NCI-H446 (cell line): ENCODE measurements at places on chromosomes 7 and 10.

DNA sequence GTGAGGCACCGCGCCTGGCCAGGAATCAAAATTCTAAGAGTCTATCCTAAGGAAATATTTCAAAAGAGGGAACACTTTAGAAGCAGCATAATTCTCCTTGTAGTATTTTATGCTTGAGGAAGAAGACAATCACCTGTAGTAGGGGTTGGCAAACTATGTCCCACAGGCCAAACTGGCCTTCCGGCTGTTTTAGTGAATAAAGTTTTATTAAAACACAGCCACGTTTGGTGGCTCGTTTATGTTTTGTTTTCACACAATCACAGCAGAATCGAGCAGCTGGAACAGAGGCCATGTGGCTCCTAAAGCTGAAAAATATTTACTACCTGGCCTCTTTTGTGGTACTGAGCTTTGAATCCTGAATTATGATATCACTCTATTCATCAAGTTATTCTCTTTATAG is 131.7 kb upstream of the TNS3 start:
- DNase-seq, result no peak

DNA sequence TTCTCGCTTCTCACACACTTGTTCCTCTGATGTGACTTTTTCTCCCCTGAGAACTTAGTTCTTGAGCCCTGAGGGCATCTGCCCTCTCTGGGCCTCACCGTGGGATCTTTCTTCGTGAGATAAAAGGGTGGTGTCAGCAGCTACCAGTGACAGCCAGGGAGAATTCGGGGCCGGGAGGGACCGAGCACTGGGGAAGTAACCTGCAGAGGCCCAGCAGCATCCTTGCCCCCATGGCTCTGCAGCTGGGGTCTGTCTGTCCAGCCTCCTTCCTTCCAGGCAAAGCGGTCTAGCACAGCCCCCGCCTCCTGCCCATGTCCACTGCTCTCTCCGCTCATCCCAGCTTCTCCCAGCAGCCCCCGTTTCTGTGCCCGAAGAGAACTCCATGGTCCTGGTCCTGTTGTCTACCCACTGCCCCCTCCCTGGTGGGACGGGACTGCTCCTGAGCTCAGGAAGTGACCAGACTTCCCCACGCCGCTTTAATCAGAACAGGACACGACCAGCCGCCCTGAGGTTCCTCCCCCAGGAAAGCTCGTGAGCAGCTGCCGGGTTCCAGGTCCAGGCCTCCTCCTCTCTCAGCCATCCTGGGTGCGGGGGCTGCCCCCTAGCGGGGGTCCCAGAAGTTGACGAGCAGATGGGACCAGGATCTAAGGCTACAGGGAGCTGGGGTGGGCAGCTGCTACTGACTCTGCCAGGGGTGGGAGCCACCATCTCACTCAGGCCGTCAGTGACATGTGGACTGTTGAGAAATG is 187.5 kb downstream of the WDR37 start:
- DNase-seq, result no peak

DNA sequence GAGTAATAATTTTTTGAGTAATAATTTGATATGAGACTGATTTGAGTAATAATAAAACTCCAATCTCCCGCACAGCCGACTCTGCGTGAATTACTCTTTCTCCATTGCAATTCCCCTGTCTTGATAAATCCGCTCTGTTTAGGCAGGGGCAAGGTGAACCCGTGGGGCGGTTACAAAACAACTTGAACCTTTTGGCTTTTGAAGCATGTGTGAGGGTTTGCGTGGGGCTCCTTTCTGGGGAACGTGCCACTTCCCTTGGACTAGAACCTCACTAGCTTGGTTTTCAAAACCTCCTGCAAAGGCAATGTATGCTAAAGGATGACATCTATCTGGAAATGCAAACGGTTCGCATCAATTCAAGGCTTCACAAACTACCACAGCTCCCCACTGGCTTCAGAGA is 1.5 kb downstream of the CRPPA start:
- no peak for DNase-seq

- no peak for DNase-seq
Observed at GRCh38 chr10:15436696-15437095, 65.6 kb upstream of the FAM171A1 start.

GRCh38 chr7:1105189-1105588 is 17.3 kb downstream of the GPER1 start:
- DNase-seq, result no peak

DNA sequence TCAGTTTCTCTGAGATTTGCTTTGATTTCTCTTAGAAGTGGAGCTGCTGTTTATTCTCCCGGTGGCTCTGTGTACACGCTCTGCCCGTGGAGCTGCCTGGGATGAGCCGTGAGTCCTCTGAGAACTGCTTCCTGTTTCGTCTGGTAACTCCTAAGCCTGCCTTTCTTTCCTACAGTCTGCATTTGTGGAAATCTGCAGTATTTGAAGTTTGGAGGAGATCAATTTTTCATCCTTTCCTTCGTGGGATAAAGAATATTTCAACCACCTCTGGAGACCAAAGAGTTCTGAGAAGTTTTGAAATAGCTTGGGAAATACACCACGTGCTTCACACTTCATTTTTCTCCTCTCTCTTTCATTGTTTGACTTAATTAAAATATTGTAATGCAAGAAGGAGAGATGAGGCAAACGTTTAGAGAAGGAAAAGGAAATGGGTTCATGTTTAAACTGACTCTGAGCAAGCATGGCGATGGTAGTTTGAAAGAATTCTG is 311.9 kb downstream of the LRMDA start:
- DNase-seq, result no peak

- DNase-seq, result no peak
Observed at GRCh38 chr10:49135575-49136313, 1.9 kb upstream of the FAM170B start.

GRCh38 chr10:112956631-112957350 is 6.7 kb downstream of the TCF7L2 start:
- DNase-seq, result no peak

DNA sequence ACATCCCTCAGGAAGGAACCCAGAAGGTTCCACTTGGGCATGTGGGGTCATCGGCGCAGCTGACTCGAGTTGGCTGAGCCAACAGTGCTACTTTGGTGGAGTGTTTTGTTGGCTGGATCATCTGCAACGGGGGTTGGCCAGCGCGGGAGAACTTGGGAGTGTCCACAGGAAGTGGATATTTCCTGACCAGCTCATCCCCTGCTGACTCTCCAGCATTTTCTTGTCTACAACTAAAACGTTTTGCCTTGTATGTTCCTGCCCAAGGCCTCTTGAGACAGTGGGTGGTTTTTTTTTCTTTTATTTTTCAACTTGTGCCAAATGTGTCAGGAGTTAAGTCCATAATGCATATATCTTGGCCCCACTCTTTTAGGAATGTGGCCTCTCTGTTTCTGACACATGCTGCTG is 208.6 kb downstream of the ZNF365 start:
- DNase-seq, result no peak

- no peak for DNase-seq
Observed at GRCh38 chr7:123538897-123539296, 4.5 kb upstream of the IQUB start.
